ENCODE measurements at places on chromosomes 5 and 9.
A peak's percentile ranks its signal among the peaks of the same experiment; 100 is the strongest.

DNA sequence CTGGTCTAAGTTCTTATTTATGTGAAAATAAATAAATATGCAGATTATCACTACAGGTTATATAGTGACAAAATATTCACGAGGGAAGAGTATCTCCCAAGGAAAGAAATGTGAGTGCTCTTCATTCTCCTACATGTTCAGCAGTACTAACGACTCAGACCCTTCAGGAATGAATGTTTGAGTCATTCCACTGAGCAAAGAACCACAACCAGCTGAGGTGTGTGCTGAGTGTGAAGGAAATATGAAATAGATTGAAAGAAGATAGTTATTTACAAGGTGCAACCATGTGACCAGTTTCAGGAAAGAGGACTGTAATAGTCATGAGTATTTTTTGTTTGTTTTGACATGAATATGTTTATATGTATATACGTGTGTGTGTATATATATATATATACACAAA is 228.7 kb downstream of the TUSC1 start:
- DNase-seq: no peak

DNA sequence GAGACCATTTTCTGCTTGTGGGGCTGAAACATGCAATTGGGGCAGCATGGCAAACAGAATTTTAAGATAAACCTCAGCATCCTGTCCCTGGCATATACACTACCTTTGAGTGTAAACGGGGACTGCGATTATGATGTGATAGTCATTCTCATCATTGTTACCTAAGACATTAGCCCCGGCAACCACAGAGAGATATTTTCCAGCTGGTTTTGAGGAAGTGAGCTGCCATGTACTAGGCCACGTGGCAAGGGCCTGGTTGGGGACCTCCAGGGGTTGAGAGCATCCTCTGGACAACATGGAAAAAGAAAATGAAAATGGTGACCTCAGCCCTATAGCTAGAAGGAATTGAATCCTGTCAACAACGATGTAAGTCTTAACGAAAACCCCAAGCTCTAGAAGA is 623.6 kb upstream of the CDH18 start:
- DNase-seq: no peak

DNA sequence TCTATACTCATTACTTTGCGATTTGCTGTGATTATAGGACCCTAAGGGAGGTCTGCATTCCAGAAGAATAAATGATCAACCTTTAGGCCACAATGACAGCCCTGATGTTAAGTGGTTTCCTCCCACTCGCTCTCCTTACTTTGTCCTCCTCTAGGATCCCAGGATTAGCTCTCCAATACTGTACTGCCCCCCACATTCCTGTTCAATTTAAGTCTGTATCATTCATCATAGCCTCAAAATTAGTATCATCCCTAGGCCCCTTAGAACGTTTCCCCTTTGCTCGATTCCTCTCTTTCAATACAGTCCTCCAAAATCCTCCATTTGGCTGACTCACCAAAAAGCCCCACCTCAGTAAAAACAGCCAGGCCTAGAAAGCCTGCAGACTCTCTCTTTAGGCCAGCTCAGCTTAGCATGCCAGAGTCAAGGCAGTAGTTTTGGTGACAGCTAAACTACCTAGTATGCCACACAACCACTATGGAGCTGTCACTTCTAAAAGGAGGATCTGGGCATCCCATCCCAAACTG is 24.4 kb downstream of the RNF145 start:
- DNase-seq: peak; percentile 65

DNA sequence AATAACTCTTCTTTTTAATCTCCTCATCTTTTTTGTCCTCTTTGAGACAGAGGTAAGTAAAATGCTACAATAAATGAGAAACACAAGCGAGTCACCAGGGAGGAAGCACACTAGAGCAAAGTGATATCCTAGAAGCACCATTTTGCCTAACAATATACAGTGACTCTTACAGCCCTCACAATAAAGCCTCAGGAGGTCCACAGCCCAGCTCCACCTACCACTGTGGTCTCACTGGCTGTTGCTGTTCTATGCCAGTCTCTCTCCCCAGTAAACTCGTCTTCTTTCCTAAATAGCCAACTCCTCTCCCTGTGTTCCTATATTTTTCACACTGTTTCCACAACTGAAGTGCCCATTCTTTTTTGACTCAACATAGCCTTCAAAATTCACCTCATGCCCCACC is 44.3 kb downstream of the TNFSF15 start:
- no peak for DNase-seq

DNA sequence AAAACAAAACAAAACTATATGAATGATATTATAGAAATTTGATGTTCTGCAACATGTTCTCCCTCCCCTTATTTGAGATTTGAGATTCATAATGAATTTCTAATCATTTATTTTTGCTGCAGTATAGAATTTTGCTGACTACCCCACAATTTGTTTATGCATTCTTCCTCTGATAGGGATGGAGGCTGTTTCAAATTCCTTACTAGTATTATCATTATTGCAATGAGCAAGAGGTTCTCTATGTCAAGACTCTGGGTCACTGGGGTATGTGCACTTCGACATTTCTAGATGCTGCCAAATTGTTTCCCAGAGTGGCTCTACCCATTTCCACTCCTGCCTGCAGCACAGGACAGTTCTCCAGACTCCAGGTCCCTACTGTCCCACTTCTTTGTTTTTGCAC is 54.9 kb upstream of the DAB2IP start:
- no peak for DNase-seq

- no peak for DNase-seq
Observed at GRCh38 chr9:13575558-13575957, 296.1 kb upstream of the MPDZ start.

GRCh38 chr9:131523451-131524435 is 7.3 kb downstream of the UCK1 start:
- DNase-seq: no peak

- DNase-seq: no peak
Observed at GRCh38 chr5:91938441-91938840, 555.3 kb upstream of the ARRDC3 start.

DNA sequence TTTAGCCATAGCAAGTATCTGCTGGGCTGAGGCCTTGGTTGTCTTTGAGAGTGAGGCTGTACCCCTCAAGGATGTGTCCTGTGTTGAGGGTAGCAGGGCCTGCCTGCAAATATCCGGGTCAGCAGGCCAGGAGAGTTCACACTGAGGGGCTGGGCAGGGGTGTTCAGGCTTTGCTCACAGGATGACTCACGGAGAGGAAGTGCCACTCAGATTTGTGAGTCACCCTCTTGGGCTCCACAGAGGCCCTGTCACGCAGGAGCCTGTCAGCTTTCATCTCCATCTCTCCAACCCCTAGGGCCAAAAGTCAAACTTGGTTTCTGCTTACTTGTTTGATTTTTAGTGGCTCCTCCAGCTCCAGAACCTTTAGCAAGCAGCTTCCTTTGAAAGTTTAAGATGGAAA is 211.5 kb downstream of the SEC61B start:
- DNase-seq: peak; percentile 27

- DNase-seq: no peak
Observed at GRCh38 chr5:84622461-84622860, 237.8 kb upstream of the EDIL3 start.

- no peak for DNase-seq
Observed at GRCh38 chr9:124285490-124285889, 27.7 kb downstream of the NEK6 start.

- no peak for DNase-seq
Observed at GRCh38 chr9:123680352-123680751, 249.6 kb downstream of the DENND1A start.

DNA sequence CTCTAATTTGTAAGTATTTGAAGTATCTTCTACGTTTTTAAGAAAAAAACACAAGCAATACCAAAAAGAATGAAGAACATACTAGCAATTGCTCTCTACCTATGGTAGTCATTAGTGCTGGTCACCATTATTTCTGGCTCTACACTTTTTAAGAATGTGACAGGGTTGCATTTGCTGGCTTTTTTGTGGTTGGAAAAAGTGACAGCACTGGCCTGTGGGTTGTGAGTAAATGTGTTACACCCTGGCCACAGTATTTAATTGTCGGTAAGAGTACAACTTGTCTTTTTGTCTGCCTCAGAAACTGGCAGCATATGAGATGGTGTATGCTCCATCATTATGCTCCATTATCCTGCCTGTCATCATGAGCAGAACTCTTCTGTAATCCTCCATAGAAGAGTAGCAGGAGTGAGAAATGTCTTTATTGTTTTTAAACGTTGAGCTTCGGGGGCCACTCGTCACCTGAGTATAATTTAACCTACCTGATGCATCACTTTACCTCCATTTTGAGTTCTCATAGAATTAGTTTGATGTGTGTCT is 449.8 kb downstream of the ISL1 start:
- no peak for DNase-seq

- no peak for DNase-seq
Observed at GRCh38 chr5:132484391-132484725, 6.2 kb downstream of the IRF1 start.

DNA sequence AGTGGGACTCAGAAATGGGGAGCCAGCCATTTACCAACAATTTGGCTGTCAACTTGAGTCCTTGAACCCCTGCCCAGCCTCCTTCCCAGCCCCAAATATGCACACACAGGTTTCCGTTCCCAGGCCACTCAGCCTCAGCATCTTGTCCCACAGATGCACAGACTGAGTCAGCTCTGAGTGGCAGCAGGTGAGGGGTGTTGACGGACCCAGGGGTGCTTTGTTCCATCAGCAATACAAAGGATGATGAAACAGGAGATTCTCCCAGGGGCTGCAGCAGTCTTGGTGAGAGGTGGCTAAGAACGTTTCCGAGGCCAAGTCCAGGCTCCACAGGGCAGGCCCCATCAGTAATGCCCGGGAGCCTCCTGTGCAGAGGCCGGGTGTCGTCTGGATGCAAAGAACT is 4.9 kb upstream of the OLFM1 start:
- no peak for DNase-seq

GRCh38 chr9:94101162-94101853 is 17.0 kb downstream of the PTPDC1 start:
- DNase-seq: no peak

- no peak for DNase-seq
Observed at GRCh38 chr5:123559434-123559775, 47.4 kb downstream of the CSNK1G3 start.

- no peak for DNase-seq
Observed at GRCh38 chr5:72482046-72482445, 25.2 kb downstream of the ZNF366 start.

- DNase-seq: no peak
Observed at GRCh38 chr9:19924080-19924479, 135.2 kb upstream of the SLC24A2 start.

DNA sequence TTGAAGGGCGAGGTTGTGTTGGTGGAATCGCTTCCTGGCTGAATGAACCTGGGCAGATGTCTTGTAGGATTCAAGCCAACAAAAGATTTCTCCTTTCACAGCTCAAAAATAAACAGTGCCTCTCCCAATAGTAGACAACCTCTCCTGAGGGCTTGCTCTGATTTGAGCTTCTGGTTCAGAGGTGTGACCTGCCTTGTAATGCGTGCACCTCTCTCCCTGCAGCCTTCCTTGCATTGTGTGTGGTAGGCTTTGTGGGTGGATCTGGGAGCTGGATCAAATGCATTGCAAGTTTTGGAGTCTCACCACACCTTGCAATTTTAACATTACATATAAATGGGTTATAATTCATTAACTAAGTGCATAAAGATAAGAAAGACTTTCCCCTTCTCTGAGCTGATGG is 96.9 kb upstream of the PTCH1 start:
- no peak for DNase-seq

DNA sequence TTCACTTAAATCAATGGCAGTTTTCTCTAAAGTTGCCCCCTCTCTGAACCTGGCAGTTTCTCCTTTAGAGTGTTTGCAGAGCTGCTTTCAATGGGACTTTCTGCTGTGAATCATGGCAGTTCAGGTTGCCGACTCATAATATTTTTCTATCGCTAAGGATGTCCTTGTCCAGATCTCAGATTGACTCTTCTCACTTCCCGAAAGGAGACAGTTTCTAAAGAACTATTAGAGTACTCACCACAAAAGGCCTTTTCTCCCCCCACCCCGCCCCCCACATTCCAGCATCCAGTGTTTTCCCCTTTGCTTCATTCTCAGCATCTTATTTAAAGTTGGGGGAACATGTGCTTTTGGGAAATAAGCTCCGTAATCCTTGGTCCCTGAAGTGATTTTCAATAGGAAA is 443.5 kb upstream of the KLF4 start:
- DNase-seq: no peak

DNA sequence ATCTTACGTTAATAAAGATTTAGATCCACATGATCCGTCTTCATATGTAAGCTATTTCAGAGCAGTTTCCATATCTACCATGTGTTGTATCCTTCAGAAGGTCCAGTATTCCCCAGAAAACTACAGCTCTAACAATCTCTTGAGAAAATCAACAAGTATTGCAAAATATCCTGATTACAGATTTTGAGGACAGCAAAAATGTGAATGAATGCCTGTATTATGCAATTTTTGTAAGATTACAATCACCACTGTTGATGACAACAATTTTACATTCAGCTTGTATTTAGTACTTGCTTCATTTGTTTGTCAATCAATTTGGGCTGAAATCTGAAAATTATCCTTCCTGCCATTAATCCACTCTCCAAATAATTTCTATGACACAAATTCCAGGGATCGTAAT is 43.0 kb upstream of the FLT4 start:
- no peak for DNase-seq

DNA sequence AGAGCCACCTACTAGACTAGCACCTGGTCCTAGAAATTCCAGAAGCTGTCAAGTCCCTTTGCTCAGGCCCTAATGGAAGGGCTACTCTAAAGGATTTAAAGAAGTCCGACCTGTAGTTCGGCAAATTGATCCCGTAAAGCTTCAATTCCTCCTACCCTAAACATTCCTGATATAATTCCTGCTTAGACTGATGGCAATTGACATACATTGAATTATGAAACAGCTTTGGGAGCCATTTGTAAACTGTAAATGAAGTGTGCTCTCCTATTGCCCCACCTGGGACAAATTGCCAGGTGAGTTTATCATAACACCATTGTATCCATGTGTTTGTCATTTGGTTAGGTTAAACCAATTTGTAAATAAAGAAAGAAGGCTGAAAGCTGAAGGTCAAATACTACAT is 104.4 kb downstream of the EGFLAM start:
- no peak for DNase-seq

GRCh38 chr5:56656846-56657726 is 158.3 kb upstream of the MAP3K1 start:
- no peak for DNase-seq

GRCh38 chr9:113705928-113706519 is 170.1 kb upstream of the ZNF618 start:
- DNase-seq: no peak

GRCh38 chr5:175448276-175448675 is 4.3 kb upstream of the DRD1 start:
- DNase-seq: no peak

GRCh38 chr9:136254381-136255165 is 9.0 kb upstream of the QSOX2 start:
- DNase-seq: no peak

GRCh38 chr9:101398930-101399642 is 435 bp downstream of the ZNF189 start:
- DNase-seq: no peak

DNA sequence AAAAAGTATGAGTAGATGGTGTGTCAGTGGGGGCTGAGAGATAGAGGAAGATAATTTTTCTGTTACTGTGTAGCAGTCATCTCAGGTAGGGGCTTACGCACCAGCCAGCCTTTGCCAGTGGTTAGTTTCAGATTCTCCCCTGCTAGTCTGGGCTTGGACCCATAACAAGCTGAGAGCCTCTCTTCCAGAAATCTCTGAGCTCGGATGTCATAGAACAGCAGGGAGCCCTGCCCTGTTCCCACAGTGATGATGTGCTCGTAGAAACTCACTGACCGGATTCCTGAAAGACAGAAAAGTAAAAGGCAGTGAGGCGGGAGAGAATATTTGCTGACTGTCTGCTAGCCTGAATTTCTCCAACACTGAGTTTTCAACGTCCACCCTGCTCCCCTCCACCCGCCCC is 37.2 kb downstream of the DCAF12 start:
- no peak for DNase-seq

Data from stimulated activated CD4-positive, alpha-beta T cell treated with anti-CD3 and anti-CD28 coated beads, Interleukin-4, amount 100 ng/mL, for 24 hours (primary cell).